SK-N-MC (cell line): ENCODE measurements at places on chromosomes 6 and 20.

DNA sequence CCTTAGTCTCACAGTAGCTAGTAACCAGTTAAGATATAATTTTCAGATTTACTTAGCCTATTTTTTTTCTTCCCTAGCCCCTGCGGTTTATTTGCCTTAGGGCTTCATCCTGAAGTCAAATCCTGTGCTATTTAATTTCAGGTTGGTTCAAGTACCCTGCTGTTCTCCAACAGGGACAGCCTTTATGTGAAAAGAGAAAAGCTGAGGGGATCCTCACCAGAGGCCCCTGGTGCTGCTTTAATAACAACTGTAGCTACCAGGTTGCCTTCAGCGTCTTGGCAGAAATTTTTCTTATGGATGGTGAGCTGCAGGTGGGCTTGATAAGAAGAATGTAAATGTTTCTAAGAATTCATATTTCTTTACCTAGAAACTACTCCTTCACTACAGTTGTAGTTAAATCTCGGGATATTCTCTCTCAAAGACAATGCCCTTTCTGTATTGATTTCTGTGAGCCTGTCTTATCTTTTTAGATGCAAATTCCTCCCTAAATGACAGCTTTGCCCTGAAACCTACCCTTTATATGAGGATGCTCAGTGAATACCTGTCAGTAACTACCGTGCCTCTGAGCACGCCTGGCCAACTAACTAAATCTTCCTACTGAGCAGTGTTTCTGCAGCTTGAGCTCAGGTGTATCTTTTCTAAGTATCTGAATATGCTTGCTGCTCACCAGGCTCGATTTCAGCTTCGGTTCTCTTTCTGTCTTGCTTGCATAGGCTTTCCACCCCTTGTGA, 320.5 kb downstream of the MMUT start:
- no peak for DNase-seq

DNA sequence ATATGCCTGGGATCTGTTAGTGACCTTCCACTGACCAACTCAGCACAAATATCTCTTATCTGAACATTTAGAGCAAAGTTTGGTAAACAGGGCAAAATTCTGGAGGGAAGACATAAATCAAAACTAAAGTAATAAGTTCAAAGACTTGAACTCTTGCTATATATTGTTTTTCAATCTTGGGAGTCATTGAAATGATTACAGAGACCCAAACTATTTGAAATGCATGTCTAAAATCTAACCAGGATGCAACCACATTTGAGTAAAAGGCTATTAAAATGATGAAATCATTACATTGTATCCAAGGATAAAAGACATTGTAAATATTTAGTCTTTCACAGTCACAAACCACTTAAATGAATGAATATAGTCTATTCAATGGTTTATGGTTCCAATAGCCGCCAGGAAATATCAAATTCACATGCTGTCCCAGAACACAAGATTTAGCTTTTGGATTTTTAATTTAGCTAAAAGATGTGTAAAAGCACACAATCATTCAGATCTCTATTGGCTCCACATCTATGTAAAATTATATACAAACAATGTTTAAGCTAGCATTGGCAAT, 256.6 kb upstream of the EPHA7 start:
- DNase-seq, result no peak

DNA sequence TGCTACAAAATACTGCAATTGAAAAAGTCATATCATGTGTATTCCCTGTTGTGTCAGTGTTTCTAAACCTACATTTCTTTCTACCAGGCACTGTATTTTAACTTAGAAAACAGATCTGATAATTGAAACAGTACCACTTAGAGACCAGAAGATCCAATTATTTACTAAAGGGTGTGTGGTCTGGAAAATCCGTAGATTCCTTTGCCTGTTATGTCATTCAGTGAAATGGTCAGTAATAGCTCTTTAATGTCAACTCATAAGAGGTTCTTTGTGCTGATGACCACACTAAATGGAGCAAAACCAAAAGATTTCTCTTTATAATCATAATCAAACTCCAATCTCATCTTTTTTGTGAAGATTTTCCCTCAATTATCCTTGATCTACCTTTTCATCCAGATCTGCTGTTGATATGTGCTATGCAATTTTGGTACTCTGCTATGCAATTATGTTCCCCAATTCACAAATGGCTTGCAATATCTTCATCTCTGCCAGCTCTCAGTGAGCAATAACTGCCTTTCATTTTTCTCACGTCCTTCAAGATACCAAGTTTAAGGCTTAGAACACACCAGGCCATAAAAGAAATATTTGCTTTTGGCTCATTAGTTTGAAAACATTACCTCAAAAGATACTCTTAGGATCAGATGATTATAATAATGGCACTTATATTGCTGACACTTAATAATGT, 165.5 kb downstream of the MOXD1 start:
- DNase-seq, result no peak

DNA sequence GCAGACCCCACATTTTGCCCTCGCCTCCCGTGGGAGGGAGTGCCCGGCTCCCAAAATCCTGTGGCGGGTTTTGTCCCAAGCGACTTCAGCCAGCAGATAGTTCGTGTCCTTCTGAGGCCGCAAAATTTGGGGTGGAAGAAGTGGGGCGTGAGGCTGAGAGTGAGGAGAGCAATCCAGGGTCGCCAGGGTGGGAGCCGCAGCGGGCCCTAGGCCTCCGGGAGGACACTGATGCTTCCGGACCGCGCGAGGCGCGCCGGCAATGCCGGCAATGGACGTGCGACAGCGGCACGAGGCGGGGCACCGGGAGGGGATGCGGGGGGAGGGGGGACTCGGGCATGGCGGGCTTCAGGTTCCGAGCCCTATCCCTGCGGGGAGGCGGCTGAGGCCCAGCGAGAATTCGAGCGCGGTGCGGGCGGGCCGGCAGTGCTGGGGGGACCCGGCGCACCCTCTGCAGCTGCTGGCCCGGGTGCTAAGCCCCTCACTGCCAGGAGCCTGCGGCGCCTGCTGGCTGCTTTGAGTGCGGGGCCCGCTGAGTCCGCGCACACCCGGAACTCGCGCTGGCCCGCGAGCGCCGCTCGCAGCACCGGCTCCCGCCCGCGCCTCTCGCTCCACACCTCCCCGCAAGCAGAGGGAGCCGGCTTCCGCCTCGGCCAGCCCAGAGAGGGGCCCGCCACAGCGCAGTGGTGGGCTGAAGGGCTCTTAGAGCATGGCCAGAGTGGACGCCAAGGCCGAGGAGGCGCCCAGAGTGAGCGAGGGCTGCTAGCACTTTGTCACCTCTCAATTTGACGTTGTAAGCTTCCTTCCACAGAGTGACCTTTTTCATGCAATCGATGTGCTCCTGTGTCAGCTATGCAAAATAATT, 143.8 kb downstream of the LPA start:
- no peak for DNase-seq
